Activated T-cell treated with anti-CD3 and anti-CD28 coated beads, Interleukin-2, amount 50 U/mL, for 48 hours (primary cell): ENCODE measurements at places on chromosomes 11 and 22.

- no peak for DNase-seq
Observed at GRCh38 chr11:82527081-82527584, 206.5 kb downstream of the FAM181B start.

GRCh38 chr11:61776561-61777075 lies 15.8 kb downstream of the TMEM258 start:
- peak; percentile 80 for DNase-seq

- DNase-seq, result no peak
Observed at GRCh38 chr11:112292785-112293407, 32.2 kb upstream of the PLET1 start.

GRCh38 chr11:77823775-77824174 lies 2.8 kb downstream of the AAMDC start:
- no peak for DNase-seq

GRCh38 chr11:113715882-113716625 lies 9.9 kb upstream of the TMPRSS5 start:
- DNase-seq, result no peak

GRCh38 chr11:122293296-122294023 lies 177.4 kb upstream of the BLID start:
- DNase-seq, result no peak

- no peak for DNase-seq
Observed at GRCh38 chr11:109853156-109853776, 239.9 kb upstream of the ZC3H12C start.

GRCh38 chr11:111012491-111012890 lies 233.0 kb upstream of the POU2AF2 start:
- no peak for DNase-seq

DNA sequence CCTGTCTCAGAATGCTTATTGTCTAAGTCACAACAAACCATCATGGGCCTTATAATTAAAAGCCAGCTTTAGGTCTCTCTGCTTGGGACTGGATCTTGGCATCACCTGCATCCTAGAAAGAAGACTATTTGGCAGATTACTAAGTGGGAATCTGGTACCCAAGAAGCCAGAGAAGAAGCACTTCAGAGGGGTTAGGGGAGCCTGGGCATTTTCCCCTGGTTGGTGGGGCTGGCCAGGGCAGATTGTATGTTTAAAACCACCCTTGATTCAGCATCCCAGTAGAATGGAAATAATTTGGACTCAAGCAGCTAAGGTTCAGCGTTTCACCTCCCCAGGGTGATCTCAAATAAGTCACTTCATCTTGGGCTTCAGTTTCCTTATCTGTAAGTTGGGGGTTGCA lies 193.7 kb downstream of the MIAT start:
- DNase-seq, result no peak

GRCh38 chr11:120019191-120019590 lies 118.7 kb downstream of the TRIM29 start:
- no peak for DNase-seq

GRCh38 chr22:30610299-30610698 lies 3.3 kb downstream of the TCN2 start:
- DNase-seq, result no peak

GRCh38 chr11:110801328-110801727 lies 89.1 kb upstream of the ARHGAP20 start:
- DNase-seq, result no peak

DNA sequence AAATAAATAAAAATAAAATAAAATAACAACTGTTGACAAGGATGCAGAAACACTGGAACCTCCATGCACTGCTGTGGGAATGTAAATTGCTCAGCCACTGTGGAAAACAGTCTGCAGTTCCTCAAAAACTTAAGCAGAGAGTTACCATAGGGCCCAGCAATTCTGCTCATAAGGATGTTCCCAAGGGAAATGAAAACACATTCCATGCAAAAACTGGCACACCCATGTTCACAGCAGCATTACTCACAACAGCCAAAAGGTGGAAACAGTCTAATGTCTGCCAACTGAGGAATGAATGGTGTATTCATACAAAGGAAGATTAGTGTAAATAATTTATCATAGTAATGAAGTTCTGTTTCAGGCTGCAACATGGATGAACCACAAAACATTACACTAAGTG lies 3.2 kb upstream of the KRTAP5-10 start:
- DNase-seq, result no peak

DNA sequence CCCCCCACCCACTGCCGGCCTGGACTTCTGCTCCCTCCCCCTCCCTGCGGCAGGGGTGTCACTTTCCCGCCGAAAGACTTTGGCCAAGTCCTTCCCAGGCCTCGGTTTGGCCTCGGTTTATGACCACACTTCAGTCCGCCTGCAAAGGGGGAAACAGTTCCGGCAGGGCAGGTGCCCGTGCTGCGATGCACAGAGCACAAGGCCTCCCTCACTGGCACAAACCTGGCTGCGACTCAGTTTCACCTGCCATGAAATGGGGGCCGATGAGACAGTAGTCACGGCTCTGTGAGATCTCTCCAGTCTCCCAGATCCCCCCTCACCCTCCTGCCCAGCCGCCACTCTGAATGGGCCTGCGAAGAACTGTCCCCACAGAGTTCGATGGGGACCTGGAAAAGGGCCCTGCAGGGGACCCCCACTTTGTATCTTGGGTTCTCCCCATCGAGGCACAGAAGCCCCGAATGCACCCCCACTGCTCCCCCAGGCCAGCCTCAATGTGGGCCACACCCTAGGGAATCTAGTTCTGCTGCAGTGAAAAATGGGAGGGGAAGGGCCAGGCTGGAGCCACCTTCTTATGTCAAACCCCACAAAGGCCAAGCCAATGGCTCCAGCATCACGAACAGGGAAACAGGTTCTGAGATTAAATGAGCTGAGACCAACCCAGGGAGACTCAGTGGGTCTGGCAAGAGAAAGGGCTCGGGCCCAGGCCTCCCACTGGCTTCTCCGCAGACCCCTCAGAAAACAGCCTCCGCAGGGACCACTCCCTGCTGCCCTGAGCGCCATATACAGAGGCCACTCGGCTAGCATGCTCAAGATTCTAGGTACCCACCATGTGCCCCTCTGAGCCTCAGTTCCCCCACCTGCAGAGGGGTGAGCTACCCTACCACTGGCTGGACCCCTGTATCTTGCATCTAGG lies 29.0 kb downstream of the ARVCF start:
- DNase-seq, result no peak

- DNase-seq, result peak; percentile 86
Observed at GRCh38 chr22:38051900-38052862, 5.0 kb upstream of the PICK1 start.

GRCh38 chr11:111336582-111337256 lies 38.4 kb downstream of the POU2AF3 start:
- DNase-seq, result no peak

DNA sequence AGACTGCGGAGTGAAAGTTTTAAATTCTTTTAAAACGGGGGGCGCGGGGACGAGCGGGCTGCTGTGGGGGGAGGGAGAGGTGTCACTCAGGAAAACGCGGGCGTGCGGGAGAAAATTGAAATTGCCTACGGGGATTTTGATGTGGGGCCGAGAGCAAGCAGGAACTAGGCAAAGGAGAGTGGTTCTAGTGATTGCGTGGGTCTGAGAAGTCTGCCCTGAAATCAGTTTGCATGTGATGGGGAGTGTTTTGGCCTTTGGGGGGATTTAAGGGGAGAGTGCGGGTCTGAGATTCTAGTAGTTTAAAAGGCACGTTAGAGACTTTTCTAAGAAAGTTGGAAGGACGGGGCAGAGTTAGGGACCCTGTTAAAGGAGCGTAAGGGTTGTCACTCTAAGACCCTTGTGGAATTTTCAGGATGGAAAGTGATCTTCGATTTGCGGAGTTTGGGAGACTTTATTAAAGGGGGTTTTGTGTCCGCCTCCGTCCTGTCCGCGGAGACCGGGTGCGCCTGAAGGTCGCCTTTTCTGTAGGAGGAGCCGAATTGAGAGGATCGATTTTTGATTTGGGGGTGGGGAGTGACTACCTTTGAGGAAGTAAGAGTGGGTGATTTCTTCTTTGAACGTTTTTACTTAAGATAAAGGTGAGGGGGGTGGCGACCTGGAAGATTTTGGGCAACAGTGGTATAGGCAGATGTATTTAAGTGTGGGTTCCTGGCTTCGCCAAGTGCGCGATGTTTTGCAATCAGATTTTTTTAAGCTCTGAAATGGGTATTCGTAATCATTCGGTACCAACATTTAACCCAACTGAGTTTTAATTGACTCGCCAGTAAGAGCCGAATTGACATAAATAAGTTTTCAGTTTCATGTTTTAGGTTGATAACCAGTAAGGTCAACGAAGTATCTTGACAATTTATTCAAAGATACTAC lies 1.1 kb downstream of the EED start:
- DNase-seq, result peak; percentile 62

- DNase-seq, result peak; percentile 81
Observed at GRCh38 chr11:12149672-12150225, 39.4 kb downstream of the MICAL2 start.

GRCh38 chr11:102144357-102145355 lies 34.4 kb downstream of the YAP1 start:
- DNase-seq, result no peak

GRCh38 chr11:120129570-120129969 lies 8.3 kb downstream of the TRIM29 start:
- no peak for DNase-seq

- no peak for DNase-seq
Observed at GRCh38 chr11:123272565-123272964, 77.5 kb upstream of the CLMP start.

- no peak for DNase-seq
Observed at GRCh38 chr11:108906826-108907225, 242.0 kb downstream of the DDX10 start.

DNA sequence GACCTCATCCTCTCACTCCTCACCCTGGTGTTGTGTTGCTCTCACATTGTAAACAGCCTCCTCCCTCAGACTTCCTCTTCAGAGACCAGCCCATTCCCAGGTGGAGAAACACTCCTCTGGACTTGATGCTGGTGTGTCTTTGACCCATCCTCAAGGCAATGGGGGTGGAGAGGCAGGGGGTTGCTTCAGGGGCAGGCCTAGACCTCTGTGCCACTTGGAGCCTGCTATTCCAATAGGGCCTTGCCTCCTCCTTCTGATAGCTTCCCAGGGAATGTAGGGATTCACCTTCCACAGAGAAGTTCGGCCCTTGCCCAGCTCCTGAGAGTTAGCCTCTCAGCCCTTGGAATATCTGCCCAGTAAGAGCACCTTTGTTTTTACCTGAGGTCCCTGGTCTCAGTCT lies 606.6 kb upstream of the CADM1 start:
- DNase-seq, result no peak

DNA sequence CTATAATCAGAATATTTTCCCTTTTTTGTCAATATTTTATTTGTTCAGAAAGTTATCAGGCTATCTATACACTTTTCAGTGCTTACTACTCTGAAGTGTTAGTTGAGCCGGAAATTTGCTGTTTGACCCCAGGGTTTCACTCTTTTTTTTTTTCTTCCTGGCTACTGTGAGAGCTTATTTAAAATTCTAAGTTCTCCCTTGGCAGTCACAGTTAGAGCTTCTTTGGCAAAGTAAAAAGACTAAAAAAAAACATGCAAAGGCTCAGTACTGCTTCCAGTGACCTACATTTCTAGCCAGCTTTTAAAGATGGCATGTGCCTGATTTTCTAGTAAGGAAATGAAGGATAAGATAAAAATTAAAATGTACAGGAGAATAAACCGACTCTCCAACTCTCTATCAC lies 48.4 kb downstream of the ELP4 start:
- DNase-seq, result no peak

- DNase-seq, result no peak
Observed at GRCh38 chr11:130814440-130815096, 101.7 kb downstream of the SNX19 start.

DNA sequence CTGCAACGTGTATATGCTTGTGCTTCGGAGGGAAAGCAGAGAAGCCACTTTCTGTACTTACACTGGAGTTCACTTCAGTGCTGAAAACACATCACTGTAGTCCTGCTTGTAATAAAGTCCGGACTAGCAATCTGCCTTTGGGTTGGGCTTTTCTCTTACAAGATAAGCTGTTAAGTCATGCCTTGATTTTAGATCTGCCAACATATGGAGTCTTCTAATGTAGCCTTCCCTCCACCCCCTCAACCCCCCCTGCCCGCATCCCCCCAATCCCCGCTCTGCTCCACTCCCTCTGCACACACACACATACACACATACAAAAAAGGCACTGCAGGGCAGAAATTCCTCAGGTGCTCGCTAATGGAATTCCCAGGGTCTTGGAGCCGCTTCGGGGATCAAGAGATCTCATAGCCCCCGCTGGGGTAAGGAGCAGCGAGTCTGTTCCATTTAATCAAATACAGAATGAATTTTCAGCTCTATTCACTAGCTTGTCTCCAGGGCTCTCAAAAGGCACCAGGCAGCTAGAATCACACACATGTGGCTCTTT lies 3.4 kb downstream of the CDON start:
- no peak for DNase-seq

GRCh38 chr11:76723548-76723947 lies 53.0 kb upstream of the LRRC32 start:
- DNase-seq, result no peak

DNA sequence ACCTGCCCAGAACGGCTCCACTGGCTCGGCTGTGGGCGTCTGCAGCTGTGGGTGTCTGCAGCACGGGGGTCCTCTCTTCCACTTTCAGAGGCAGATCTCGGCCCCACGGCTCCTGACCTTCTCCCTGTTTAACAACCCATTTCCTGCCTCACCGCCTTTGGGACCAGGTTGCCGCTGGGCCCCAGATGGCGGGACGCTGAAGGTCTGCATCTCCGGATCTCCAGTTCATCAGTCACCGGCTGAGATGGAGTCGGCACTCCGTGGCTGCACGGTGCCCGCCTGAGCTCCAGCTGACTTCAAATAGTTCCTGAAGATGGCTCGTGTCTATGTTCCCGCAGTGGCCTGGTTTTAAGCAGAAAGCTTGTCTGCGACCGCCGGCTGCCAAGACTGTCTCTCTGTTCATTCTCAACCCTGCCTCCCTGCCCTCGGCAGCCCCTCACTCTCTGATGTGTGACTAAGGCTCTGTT lies 475.9 kb downstream of the BRD1 start:
- no peak for DNase-seq

- no peak for DNase-seq
Observed at GRCh38 chr11:128904656-128905344, 13.6 kb downstream of the KCNJ5 start.

DNA sequence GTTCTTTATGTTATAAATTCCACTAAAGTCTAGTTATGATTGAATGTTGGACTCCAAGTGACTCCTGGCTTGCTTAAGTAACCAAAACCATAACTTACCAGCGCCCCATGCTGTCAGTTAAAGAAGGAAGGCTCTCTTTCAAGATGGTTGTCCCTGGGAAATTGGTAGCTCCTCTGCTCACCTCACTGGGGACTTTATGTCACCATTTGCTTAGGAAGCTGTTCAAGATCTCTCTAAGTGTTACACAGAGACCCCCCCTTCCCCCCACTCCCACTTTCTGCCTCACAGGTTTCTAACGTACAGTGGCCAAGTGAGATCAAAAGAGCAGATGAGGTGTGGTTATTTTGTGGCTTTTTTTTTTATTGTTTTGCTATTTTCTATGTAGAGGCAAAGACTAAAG lies 301.8 kb downstream of the AASDHPPT start:
- no peak for DNase-seq

GRCh38 chr11:20367313-20367948 lies 3.9 kb downstream of the HTATIP2 start:
- peak; percentile 77 for DNase-seq
